ENCODE measurements at places on chromosomes 12 and 14. TPM values are rescaled to one million over a fixed set of nuclear protein-coding genes. Genes with fewer than 3 reads are reported as not detected.

Gene HPD
- total RNA-seq = not detected

Gene FBRSL1
- total RNA-seq = 4.6 TPM

DNA sequence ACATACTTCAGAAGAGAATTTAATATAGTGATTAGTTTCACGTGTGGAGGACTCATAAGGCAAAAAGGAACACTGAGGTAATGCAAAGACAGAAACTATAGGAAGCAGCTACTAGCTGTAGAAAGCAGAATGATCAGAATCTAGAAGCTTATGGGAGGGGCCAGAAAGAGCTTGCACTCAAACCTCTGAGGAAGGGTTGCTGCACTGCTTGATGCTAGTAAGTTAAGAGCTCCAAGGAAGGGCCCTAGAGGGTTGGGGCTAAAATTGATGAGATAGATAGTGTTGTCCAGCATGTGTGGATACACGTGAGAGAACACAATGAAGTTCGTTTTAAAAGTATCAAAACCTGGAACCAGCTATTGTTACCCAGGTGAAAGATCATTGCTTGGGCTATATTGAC is 311.1 kb downstream of the SLC6A15 start:
- DNase-seq = no peak

DNA sequence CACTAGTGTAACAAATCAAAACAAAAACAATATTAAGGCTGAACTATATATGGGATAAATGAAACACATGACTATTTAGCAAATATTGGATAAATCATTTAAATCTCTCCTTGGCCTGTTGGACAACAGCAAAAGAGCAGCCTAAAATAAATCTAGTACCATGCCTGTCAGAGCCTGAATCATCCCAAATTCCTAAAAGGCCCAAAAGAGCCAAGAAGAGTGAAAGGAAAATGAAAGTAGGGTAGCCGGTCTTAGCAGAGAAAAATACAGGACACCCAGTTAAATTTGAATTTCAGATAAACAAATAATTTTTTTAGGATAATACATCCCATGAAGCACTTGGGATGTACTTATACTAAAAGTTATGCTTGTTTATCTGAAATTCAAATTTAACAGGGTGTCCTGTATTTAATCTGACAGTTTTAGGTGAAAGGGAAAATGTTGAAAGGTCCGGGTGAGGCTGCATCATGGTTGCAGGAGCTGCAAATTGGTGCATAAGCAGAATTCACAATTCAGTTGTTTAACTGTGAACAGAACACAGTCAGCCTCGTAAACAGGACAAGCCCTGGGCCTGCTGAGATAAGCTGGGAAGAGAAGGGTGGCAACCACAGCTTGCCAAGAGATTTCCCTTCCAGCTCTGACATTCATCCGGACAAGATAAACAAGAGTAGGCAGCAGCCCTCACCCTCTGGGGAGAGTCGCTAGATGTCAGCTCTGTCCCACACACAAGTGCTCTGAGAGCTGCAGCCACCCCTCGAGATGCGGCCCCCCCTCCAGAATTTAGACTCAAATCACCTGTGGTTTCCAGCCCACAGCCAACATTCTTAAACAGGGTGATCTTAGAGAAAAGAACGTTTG is 30.3 kb downstream of the DMAC2L start:
- DNase-seq = peak; percentile 76

DNA sequence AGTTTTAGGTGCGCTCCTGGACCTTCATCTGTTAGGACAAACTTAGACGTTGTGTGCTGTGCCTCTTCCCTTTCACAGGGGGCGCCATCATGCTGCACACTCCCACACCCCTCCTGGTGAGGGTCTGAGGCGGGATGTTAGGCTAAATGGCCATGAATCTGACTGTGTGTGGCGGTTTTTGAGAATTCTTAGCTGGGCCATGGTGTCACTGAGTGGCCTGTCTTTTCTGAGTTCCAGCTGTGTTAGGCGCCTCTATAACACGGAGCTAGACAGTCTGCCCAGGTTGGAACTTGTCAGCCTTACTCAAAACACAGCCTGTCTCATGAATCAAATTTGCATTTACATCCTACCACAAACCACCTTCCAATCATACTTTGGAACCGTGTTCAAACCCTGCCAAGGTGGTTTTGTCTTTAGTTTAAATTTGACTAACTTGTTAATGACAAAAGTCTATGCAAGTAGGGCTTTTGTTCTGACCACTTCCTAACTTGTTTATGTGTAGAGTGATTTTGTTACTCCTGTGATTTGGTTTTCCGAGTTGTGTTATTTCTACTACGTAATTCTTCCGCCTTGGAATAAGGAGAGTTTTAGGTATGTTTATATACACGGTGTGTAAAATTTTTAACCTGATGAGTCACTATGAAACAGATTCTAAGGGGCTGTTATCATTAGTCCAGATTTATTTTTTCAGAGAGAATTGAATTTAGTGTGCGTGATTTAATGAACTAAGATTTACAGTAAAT is 19.6 kb downstream of the ACVR1B start:
- peak; percentile 42 for DNase-seq
